Activated CD4-positive, alpha-beta T cell treated with anti-CD3 and anti-CD28 coated beads, Interleukin-2, amount 50 U/mL, for 24 hours (primary cell): ENCODE measurements at places on chromosomes 13 and 19.

GRCh38 chr19:35362261-35363000 is 4.2 kb downstream of the FFAR3 start:
- DNase-seq = no peak

- no peak for DNase-seq
These were observed 205.1 kb downstream of the DACH1 start for GRCh38 chr13:71661921-71662320.

DNA sequence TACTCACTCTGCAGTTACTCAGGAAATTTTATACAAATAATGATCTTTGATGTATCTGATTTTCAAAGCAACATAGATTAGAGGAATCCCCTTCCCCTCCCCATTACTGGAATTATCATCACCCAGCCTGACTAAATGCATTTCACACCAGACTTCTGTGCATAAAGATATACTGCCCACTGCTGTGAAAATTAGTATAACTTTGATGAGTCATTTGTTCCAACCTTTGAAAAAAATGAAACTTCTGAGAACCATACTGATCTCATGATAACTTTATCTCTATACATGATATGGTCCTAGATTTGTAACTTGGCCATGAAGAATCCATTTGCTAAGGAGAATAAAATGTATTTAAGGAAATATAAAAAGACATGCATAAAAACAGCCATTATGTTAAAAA is 63.9 kb downstream of the GPC6 start:
- no peak for DNase-seq

- DNase-seq = no peak
These were observed 801.4 kb downstream of the SLITRK6 start for GRCh38 chr13:84997858-84998257.

DNA sequence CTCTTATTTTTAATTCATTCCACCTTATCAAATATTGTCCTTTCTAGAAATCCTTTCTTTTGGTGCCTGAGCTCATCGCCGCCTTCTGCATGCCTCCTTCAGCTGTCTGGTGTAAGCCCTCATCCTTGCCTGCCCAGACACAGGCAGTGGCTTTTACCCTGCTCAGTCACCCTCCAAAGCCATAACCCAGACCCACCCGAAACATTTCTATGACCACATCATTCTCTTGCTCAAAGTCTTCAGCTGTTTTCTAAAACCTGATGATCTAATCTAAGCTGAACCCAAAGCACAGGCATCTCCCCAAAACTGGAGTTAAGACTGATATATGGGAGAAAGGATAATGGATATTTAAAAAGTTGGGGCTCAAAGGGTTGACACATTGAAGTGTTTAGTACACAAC is 753.7 kb upstream of the SGCG start:
- DNase-seq = no peak

- no peak for DNase-seq
These were observed 14.2 kb upstream of the RNF6 start for GRCh38 chr13:26236296-26236695.
